ENCODE measurements at places on chromosomes 5 and 9.

DNA sequence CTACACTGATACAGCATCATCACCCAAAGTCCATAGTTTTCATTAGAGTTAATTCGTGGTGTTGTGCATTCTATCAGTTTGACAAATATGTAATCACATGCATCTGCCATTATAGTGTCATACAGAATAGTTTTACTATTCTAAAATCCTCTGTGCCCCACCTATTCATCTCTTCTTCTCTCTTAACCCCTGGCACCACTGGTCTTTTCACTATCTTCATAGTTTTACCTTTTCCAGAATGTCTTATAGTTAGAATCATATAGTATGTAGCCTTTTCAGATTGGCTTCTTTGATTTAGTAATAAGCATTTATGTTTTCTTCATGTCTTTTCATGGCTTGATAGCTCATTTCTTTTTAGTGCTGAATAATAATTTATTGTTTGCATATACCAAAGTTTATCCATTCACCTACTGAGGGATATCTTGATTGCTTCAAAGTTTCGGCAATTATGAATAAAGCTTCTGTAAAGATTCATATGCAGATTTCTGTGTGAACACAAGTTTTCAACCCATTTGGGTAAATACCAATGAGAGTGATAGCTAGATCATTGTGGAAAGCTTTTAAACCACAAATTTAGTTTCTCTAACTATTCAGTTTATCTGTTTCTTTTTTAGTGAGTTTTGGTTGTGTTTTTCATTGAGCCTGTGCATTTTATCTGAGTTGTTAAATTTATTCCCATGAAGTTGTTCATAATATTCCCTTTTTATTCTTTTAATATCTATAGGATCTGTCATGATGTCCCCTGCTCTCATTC, 84.9 kb downstream of the RALGPS1 start:
- DNase-seq, result no peak

GRCh38 chr5:127839496-127840197, 136.5 kb downstream of the CCDC192 start:
- no peak for DNase-seq

GRCh38 chr5:68418680-68419079, 203.1 kb downstream of the PIK3R1 start:
- DNase-seq, result no peak

DNA sequence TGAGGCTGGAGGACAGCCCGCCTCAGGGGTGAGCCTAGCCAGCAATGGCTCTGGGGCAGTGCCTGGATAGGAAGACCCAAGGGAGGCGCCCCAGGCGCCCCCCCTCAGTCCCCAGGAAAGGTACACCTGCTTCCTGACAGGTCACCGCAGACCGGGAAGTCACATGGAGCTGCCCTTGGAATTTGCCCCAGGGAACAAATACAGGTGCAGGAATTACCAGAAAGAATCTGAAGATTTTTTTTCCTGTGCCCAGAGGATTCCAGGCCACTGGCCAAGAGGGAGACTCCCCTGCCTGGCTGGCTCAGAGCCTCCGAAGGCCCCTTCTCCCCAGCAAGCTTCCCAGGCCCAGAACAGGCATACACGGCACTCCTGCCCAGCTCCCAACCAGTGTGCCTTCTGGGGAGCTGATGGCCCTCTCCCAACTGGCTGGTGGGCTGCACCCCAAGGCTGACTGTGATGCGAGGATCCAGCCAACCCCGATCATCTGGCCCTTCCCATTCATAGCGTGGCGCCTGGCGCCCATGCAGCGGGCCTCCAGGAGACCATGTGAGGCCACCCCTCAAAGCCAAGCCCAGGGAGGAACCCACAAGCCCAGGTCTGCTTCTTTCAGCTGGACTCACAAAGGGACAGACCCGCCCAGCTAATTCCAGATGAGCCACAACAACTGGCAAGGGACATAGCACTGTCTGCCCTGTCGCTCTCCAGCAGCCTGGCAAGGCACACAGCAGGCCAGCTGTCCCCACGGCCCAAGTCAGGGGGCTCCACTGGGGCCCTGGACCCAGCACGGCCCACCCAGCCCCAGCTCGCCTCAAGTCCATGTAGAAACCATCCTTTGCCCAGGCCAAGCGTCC, 2.3 kb downstream of the TPRN start:
- peak; percentile 83 for DNase-seq
